ENCODE measurements at places on chromosomes 5 and 9.

- DNase-seq, result no peak
- no peak overlapping the region for H3K4me3 ChIP-seq
- H3K36me3 ChIP-seq, result no peaks in the 10 kb centered on the region
- H3K27me3 ChIP-seq, result peaks cover 14% of the 10 kb centered on the region
Observed at GRCh38 chr9:6405371-6405770, 7.6 kb upstream of the UHRF2 start.

- no peak overlapping the region for H3K4me3 ChIP-seq
- peaks cover 6% of the 10 kb centered on the region for H3K36me3 ChIP-seq
- H3K27me3 ChIP-seq, result no peaks in the 10 kb centered on the region
- peak overlapping the region; percentile 73 for H3K27ac ChIP-seq
- H3K4me1 ChIP-seq, result peaks cover 47% of the 10 kb centered on the region
Observed at GRCh38 chr9:96460470-96460869, 10.5 kb downstream of the HABP4 start.

- DNase-seq, result no peak
- no peaks in the 10 kb centered on the region for H3K27me3 ChIP-seq
- no peak overlapping the region for H3K4me3 ChIP-seq
- H3K4me1 ChIP-seq, result no peaks in the 10 kb centered on the region
- H3K36me3 ChIP-seq, result peaks cover 8% of the 10 kb centered on the region
- H3K27ac ChIP-seq, result no peak overlapping the region
Observed at GRCh38 chr5:98464737-98465330, 308.6 kb upstream of the RGMB start.

GRCh38 chr5:2300421-2300820 is 417.7 kb upstream of the IRX4 start:
- no peaks in the 10 kb centered on the region for H3K36me3 ChIP-seq
- no peak for DNase-seq
- no peak overlapping the region for H3K4me3 ChIP-seq

DNA sequence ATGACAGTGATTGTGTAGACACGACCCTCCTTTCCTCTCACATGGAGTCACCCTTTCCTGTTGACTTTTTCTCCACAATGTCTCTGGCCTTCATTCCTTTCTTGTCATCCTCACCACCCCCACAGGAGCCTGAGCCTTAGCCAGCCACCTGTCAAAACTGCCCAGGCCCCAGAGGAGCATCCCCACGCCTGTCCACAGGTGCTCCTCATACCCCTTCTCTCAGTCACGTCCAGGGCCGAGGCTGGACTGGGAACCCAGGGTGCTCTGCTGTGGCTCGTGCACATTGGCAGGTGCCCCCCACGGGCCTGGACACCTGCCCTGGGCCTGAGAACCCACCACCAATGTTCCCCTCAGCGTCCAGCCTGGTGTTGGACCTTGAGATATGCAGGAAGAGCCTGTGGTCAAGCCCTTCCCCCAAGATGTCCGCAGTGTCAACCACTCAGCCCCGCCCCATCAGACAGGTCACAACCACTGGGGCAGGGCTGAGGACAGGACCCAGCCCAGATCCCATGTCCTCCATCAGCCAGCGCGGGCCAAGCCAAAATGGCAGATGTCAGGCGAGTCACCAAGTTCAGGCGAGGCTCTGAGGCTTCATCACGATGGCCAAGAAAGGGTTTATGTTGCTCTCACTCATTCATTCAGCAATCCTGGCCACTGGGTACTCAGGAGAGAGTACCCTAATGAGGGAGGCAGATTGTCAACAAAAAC is 65.8 kb upstream of the STXBP1 start:
- H3K4me3 ChIP-seq, result no peak overlapping the region
- peaks cover 19% of the 10 kb centered on the region for H3K4me1 ChIP-seq
- DNase-seq, result no peak
- H3K27me3 ChIP-seq, result no peaks in the 10 kb centered on the region
- H3K36me3 ChIP-seq, result no peaks in the 10 kb centered on the region
- peak overlapping the region; percentile 43 for H3K27ac ChIP-seq

- H3K4me3 ChIP-seq, result no peak overlapping the region
- no peaks in the 10 kb centered on the region for H3K36me3 ChIP-seq
Observed at GRCh38 chr5:56460681-56461191, 227.6 kb upstream of the ANKRD55 start.

DNA sequence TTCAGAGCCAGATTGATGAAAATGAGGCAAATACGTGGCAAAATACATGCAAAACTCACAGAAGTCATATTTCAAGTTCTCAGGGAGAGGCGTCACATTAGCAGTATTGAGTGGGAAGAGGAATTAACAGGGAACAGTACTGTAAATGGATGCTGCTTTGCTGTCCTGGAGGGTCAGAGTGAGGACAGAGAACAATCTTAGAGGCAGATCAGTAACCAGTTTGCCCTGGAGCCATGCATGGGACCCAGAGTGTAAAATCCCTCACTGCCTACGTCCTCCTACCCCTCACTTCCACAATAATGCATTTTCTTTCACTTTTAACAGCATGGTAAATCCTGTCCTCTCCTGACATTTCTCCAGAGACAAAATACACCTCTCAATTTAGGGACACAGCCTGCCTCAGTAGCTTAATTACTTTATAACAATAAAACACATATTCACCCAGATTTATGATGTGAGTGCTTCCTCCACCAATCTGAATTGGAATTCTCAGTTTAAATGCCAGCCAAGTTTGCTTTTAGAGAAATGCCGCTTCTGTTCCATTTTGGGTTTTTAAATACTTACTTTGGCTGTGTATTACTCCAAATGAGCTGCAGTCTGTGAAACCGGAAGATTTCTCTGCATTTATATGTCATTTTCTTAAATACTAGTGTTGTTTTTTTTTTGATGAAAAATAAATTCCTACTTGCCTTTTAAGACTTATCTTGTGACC is 70.0 kb downstream of the LMNB1 start:
- H3K27me3 ChIP-seq, result no peaks in the 10 kb centered on the region
- DNase-seq, result no peak
- H3K4me3 ChIP-seq, result peak overlapping the region; percentile 95
- peak overlapping the region; percentile 94 for H3K27ac ChIP-seq
- peaks cover 25% of the 10 kb centered on the region for H3K36me3 ChIP-seq

DNA sequence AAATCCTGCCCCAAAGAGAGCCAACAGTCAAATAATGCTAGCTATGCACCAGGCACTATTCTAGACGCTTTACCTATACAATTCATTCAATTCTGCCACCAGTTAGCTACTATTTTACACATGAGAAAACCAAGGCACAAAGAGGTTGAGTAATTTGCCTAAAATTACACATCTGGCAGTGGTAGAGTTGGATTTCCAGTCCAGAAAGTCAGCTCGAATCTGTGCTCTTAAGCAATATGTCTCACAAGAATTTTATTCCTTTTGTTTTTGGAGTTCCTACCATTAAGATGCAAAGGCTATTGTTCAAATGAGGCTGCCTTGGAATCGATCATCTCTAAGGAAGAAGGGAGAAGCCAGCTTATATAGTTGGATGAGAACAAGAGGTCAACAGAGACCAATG is 256.9 kb upstream of the RASA1 start:
- H3K27ac ChIP-seq, result no peak overlapping the region
- no peaks in the 10 kb centered on the region for H3K36me3 ChIP-seq
- no peak overlapping the region for H3K4me3 ChIP-seq
- H3K27me3 ChIP-seq, result no peaks in the 10 kb centered on the region
- H3K4me1 ChIP-seq, result no peaks in the 10 kb centered on the region

GRCh38 chr9:113502427-113503034 is 39.0 kb downstream of the RGS3 start:
- peaks cover 45% of the 10 kb centered on the region for H3K4me1 ChIP-seq
- H3K36me3 ChIP-seq, result no peaks in the 10 kb centered on the region
- peaks cover 2% of the 10 kb centered on the region for H3K27me3 ChIP-seq

- no peaks in the 10 kb centered on the region for H3K27me3 ChIP-seq
- no peak overlapping the region for H3K27ac ChIP-seq
- no peaks in the 10 kb centered on the region for H3K36me3 ChIP-seq
- H3K4me1 ChIP-seq, result no peaks in the 10 kb centered on the region
- no peak for DNase-seq
Observed at GRCh38 chr9:76812591-76812990, 48.4 kb downstream of the PCA3 start.

DNA sequence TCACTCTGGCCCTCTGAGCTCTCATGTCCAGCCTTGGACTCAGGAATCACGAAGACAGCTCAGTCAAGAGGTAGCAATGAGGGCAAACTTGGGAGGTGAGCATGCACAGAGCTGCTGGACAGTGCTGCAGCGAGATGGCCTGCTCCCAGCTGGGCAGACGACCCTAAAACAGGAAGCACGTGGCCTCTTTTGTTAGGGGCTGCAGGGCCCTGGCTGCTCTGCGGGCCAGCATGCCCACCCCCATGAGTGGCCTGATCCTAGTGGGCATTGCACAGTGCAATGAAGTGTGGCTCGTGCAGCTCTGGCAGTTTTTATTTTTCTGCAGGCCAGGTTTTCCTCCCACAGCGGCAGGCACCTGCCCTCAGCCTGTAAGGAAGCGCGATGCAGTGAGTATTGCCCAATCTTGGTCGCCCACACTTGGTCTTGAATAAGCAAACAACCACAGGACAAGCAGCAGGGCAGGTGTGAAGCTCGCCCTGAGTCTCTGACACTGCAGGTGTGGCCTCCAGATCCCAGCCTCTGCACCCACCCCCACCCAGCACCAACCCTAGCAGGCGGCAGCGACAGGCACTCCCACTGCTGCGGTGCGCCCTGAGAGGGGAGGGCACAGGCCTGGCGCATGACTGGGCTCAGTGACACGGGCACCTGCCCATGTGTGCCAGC is 60.8 kb downstream of the SEMA4D start:
- peak overlapping the region; percentile 100 for H3K27ac ChIP-seq
- no peaks in the 10 kb centered on the region for H3K27me3 ChIP-seq

- H3K4me3 ChIP-seq, result no peak overlapping the region
- H3K27me3 ChIP-seq, result no peaks in the 10 kb centered on the region
- H3K4me1 ChIP-seq, result peaks cover 43% of the 10 kb centered on the region
- H3K27ac ChIP-seq, result no peak overlapping the region
- peaks cover 10% of the 10 kb centered on the region for H3K36me3 ChIP-seq
Observed at GRCh38 chr9:125659201-125659840, 47.7 kb downstream of the MAPKAP1 start.
